ENCODE measurements at places on chromosomes 13 and 19.

GRCh38 chr19:5933391-5934068, 19.5 kb downstream of the CAPS start:
- no peak for DNase-seq

GRCh38 chr13:52034616-52035226, 10.2 kb downstream of the UTP14C start:
- DNase-seq = no peak

DNA sequence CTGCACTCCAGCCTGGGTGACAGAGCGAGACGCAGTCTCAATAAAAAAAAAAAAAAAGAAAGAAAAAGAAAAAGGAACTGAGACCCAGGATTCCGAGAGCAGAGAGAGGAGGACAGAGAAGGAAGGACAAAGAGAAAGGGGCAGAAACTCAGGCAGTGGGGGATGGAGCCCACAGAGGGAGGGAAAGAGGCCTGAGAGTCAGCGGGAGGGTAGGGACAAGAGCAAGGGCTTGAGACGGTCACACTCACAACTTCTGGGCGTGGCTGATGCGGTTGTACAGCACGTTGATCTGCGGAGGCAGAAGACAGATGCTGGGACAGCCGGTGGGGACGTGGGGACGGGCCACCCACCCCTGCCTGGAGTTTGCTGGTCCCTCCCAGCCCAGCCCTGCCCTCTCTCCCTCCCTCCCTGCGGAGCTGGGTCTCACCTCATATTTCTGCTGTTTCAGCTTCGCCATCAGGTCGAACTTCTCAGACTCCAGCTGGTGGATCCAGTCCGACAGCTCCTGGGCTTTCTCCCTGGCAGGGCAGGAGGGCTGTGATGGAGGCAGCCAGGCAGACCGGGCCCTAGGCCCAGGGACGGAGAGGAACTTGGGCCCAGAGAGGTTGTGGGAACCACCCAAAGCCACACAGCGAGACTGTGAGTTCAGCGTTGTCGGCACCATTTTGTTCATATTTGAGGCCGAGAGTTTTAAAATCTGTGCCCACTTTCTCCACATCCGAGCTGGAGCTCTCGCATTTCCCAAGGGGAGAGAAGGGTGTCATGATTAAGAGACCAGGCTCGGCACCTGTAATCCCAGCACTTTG, 15.2 kb downstream of the TNNT1 start:
- DNase-seq = no peak

DNA sequence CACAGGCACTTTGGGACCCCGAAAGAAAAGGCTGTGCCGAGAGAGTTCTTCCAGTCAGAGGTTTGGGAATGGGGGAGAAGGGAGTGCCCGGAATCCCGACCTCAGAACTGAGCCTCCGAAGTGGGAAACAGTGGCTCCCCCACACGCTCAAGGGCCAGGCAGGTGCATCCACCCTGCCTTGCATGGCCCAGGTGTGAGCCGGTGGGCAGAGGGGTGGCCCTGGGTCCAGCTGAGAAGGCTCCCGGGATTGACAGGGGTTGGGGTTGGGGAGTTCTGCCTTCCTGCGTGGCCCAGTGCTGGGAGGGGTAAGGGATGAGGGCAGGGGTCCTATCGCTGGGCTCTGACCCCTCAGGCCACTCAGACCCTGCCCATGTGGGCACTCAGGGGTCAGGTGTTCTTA, 163.5 kb upstream of the TUBA3C start:
- DNase-seq = no peak

DNA sequence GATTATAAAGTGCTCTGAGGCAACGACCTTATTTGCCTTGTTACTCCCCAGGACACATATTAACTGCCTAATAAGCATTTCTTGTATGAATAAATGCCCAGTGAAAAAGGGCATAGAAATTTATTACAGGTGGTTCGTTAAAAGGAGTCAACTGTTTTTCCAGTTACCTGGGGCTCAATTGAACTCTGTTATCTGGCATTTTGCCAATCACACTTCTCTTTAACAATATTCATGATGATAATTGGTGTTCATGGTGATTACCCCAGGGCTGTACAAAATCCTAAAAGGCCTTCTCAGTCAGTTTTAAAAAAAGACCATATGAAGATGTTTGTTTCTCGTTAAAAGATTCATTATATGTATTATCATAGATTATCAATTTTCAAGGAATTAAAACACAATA, 57.1 kb downstream of the KL start:
- no peak for DNase-seq

GRCh38 chr13:94860981-94861407, 148.6 kb upstream of the SOX21 start:
- no peak for DNase-seq
